ENCODE measurements at places on chromosomes 6 and 20.
A peak's percentile ranks its signal among the peaks of the same experiment; 100 is the strongest.

DNA sequence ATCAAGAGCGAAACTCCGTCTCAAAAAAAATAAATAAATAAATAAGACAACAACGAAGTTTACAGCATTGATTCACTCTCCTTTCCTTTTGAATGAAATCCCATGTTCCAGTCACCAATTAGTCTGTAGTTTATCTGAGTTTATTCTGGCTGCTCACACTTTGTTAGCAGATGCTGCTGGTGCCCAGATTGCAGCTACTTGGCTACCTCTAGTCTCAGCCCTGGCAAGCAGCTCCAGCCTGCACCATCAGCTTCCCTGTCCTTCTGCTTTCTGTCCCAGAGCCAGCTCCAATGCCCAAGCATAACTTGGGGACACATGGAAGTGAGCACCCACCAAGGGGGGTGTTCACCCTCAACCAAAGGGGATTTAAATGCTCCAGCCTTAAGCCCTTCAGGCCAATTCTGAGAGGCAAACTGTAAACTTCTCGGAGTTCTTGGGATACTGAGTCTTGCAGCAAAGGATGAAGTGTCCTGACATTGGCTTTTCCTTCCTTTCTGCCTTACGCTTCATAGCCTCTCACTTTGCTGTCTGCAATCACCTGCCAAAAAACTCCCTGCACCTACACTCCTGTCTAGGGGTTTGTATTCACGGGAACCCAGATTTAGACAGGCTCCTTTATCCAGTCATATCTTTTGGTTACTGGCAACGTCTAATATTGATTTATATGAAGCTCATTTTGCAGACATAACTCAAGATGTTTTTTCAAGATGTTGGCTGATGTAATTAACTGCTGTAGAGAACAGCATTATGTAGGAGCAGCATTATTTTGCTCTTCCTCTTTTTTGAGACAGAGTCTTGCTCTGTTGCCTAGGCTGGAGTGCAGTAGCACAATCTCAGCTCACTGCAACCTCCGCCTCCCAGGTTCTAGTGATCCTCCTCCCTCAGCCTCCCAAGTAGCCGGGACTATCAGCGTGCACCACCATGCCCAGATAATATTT is 9.8 kb upstream of the TASP1 start:
- DNase-seq, result no peak

GRCh38 chr6:159430323-159430722 is 261.1 kb downstream of the FNDC1 start:
- DNase-seq, result no peak

GRCh38 chr20:3364323-3365013 is 43.0 kb downstream of the DNAAF9 start:
- no peak for DNase-seq

DNA sequence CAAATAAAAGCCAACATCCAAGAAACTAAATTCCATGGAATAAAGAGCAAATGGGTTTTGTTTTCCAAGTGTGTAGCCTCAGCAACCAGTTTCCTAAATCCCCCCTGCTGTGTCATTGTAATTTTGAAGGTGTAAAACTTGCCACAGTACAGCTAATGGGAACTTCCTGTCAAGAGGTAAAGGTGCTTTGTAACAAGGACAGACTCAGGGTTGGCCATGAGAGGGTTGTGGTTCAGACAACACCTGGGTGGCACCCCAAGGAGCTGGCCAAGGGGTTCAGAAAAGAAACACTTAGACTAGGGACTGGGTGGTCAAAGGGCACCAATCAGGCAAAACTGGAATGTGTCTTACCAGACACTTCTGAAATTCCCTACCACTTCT is 52.4 kb upstream of the LYRM2 start:
- no peak for DNase-seq

DNA sequence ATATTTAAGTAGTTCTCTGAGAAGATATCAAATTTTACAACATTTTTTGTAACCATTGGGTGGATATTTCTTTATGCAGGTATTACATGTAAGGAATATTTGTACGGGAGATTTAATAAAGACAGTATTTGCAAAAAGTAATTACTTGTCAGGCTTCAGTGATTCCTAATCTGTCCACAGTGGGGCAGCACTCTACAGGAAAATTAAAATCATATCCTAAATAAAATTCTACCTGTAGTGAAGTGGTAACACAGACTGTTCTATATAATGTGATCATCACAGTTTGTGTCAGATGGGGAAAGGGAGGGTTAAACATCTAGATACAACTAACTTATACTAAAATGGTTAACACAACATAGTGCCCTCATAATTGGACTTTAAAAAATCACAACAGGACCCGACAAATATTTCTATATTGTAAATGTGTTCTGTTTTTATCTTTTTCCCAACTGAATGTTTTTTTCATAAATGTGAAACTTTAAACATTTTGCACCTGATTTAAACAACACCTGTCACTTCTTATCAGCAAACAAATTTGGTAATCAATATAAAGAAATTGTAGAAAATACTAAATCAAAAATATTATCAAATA is 145.6 kb upstream of the MANEA start:
- peak; percentile 57 for DNase-seq

- DNase-seq, result no peak
Measured at GRCh38 chr20:32070690-32071213, 18.7 kb downstream of the HCK start.

DNA sequence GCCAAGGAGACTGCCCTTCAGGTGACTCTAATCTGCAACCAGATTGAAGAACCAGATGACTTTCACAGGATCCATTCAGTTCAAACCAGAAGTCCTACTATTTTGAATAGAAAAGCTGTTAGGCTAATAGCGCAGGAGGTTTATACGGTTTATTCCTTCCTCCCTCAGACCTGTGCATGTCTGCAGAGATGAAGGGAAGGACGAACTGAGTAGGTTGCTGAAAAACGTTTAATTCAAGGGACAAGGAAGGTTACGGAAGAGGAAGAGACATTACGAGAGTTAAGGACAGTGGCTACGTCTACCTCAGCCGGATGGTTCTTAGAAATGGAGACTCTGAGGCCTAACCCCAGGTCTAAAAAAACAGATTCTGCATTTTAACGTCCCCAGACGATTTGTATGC is 978 bp downstream of the AURKA start:
- no peak for DNase-seq

DNA sequence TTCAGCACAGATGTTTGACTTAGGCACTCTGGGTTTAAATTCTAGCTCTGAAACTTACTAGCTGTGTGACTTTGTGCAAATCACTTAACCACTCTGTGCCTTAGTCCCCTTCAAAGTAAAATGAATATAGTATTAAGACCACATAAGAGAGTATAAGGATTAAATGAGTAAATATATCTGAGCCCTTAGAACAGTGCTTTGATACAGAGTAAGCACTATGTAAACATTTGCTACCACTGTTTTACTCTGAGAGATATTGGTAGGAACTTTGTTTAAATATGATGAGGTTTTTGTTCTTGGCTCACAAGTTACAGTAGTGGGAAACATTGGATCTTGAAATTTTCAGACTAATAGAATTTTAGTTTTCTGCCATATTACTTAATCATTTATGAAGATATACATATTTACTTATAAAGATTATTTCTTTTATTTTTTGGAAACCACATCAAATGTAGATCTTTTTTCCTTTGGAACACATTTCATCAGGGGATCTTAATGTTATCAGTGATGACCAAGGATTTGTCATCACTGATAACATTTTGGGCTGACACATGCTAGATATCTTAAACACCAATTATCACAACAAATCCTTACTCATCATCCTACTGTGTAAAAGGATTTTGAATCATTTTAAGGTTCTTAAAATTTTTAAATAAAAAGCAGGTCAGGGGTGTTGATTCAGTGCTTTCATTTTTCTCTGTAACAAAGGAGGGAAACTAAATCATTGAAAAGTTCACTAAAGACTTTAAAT is 226.2 kb downstream of the EYA4 start:
- no peak for DNase-seq

GRCh38 chr20:51508158-51508557 is 34.4 kb downstream of the NFATC2 start:
- no peak for DNase-seq

GRCh38 chr6:116450769-116451740 is 10.1 kb upstream of the CALHM6 start:
- no peak for DNase-seq

GRCh38 chr20:25259358-25259757 is 11.5 kb downstream of the PYGB start:
- DNase-seq, result no peak

Data from NCI-H345 (cell line).